Foreskin fibroblast (primary cell): ENCODE measurements at places on chromosomes 1 and 21.

DNA sequence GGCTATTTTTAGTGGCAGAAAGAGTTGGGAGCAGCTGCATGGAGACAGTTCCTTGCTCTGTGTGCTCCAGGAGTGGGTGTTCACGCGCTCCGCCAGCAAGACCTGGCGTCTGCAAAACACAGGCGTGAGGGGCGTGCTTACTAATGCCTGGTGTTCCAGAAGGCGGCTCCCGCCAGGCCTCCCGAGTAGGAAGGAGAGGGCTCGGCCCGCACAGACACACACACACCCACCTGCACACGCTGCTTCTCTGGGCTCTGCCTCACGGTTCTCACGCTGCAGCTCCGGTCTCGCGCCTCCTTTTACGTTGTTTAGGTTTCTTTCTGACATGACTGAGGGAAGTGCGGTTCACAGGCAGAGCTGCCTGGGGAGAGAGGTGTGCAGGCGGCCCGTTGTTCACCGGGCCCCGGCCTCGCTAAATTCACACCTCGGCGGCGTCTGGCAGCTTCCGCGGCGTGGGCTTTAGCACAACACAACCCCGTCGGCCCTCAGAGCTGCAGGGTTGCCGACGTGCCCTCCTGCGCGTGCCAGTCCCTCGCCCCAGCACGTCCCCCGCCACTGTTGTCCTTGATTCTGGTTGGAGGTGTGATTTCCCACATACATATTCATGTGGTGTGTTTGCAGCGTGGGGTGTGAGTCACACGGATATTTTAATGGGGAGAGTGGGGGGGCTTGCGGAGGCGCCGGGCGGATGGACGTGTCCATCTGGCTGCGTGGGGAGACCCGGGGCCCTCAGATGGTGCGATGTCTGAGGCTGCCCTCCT, 77.0 kb downstream of the SKI start:
- no peak for DNase-seq

DNA sequence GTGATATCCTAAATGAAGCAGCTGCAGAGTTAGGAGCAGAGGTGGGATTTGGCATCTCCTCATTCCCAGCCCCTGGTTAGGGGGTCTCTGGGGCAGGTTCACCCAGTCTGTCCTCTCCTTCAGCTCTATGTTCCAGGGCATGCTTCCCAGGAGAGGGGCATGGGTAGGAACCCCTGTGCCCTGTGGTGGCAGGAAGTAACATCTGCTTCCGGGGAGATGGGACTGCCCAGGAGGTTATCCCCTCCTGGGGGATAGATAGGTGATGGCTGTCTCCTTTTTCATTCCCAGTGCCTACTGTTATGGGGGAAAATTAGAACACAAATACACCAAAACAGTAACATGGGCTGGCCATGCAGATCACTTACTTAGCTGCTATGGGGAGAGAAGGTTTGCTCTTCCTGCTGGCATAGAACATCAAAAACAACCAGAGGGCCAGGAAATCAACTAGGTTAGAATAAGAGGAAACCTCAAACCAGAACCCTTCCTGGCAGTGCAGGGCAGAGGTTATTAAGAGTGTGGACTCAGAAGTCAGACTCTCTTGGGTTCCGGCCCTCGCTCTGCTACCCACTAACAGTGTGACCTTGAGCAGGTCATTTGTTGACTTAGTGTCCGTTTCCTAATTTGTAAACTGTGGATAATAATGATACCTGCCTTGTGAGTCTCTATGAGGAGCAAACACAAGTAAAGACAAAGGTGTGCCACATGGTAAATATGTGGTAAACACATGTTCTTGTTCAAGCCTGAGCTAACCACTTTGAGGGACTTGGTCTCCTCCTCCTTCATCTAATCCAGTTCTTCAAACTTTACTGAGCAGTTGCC, 157.8 kb upstream of the JUN start:
- no peak for DNase-seq

GRCh38 chr1:116496898-116497297, 73.9 kb downstream of the CD58 start:
- DNase-seq = no peak

- DNase-seq = no peak
Observed at GRCh38 chr1:53637511-53638359, 101.2 kb downstream of the GLIS1 start.

- DNase-seq = no peak
Observed at GRCh38 chr1:100350787-100351094, 1.6 kb upstream of the CDC14A start.

- DNase-seq = no peak
Observed at GRCh38 chr1:197304638-197305200, 36.7 kb downstream of the CRB1 start.

DNA sequence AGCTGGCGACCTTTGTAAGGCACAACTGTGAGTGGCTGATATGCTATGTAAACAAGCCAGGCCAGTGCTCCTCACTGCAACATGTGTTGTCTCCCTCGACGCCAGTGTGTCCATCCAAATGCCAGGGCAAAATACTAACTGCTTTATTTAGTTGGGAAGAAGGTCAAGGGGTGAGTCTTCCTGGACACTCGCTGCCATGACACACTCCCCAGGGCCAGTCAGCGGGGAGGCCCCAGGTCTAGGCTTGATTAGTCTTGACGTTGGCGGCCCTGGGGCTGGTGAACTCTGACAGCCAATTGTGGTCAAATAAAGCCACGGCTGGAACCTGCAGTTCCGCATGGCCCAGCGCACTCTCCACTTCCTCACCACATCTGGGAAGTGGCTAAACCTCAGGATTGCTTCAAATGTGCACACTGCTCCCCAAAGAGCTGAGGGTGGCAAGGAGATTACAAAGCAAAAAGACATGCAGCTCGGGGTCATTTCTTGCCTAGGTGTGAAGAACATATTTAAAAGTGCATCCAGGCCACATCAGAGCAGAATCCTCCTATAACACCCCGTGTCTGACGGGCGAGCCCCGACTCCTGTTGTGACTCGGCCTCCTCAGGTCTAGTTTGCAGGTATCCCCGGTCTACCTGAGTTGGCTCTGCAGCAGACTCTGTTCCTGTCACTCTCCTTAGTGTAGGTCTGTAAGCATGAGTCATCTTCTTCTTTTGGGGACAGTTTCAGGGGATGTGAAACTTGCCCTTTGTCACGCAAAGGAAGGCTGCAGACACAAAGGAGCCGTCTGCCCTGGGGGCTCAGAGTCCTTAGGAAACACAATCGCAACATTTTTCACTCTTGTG, 183.5 kb downstream of the RUNX1 start:
- DNase-seq = peak; percentile 84

DNA sequence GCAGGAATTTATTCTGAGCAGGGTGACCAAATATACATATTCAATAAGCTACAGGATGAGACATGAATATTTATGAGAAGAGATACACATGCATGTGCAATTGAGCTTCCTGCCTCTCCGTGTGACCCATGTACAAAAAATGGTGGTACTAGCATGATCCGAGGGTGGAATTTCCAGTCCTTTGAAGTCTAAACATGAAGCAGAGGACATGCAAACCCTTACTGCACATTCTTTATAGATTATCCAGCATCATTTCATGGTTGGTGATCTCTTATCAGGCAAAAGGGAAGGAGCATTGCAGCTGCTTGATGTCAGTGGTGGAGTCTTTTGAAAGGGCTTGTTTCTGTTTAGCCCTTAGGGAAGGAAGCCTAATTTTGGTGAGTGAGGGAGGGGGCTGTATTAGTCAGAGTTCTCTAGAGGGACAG, 448.6 kb downstream of the SETD4 start:
- DNase-seq = no peak

- peak; percentile 90 for DNase-seq
Observed at GRCh38 chr1:22753481-22753971, 42.9 kb downstream of the EPHB2 start.

GRCh38 chr1:27630859-27631491, 4.0 kb downstream of the FGR start:
- DNase-seq = peak; percentile 22

DNA sequence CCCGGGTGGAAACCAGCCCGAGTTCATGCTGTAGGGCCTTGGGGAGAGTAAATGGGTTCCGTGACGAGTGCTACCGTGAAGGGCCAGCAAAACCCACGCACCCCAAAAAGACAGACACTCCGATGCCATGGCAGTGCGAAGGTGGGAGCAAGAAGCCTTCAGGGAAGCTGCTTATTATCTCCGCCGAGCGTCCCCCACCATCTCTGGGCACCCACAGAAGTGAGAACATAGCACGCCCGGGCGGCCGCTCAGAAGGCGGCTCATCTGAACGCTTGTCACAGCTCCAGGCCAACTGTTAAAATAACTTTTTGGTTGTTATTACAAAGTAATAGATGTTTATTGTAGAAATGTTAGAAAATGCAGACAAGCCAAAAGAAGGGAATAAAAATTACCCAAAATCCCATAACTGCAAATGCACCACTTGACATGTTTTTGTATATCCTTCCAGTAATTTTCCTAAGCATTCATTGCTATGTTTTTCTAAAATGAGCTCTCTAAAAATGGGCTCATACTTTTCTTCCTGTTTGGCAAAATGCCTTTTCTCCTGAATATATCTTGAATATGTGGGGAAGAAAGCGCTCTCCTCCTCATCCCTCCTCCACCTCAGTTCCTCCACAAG, 234.9 kb downstream of the NPHP4 start:
- DNase-seq = no peak

DNA sequence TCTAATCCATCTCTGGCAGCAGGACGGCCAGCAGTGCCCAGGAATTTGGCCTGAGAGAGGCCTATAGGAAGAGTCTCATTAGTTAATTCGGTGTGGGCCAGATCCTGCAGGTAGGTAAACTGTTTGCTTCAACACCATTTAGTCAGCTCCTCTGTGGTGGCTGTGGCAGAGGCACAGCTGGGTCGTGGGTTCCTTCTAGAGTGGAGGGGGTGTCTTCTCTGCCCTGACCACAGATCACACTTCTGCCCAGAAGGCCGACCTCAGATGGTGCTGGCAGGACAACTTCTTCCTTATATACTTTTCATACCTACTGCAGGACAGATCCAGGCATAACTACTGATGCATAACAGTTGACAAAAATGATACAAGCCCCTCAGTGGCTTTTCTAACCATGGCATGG, 281.4 kb downstream of the RPS6KC1 start:
- DNase-seq = no peak

DNA sequence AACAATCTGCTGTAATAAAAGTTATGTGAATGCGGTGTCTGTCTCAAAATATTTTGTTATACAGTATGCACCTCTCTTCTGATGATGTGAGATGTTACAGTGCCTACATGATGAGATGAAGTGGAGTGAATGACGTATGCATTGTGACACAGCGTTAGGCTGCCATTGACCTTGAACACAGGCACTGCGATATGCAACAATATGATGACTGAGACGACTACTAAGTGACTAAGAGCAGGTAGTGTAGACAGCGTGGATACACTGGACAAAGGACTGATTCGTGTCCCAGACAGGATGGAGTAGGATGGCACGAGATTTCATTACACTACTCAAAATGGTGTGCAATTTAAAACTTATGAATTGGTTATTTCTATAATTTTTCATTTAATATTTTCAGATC, 8.4 kb downstream of the SGIP1 start:
- DNase-seq = no peak

- peak; percentile 35 for DNase-seq
Observed at GRCh38 chr1:197065559-197065958, 1.5 kb downstream of the F13B start.

DNA sequence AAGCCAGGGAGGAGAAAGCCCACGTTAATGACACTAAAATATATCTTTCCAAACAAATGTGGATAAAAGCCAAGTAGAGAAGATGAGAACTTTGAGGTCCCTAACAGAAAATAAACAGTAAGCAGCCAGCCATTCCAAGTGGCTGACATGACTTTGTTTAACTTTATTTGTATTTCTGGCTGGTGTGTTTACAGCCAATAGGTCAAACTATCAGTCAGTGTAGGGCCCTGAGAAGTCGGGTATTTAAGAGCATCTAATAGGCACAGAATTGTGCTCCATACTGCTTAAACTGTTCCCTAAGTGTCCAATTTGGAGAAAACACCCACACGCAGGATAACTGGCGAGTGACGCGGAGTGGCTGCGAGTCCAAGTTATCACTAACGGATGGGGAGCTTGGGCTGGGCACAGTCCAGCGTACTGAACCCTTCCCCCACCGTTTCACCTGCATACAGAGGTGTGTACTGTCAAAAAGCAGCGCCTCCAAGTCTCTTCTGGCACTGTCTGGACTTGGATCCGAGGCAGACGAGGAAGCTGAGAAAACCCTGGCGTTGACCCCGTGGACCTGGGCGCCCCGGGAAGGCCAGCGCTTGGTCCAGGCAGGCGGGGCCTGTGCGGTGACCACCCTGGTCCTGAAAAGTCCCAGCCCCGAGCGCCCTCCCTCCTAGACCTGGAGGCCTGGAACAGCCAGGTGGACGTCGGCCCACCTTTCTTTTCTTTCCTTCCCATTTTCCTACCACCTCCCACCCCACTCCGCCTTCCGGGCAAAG, 662 bp upstream of the LGALS8 start:
- peak; percentile 21 for DNase-seq

- no peak for DNase-seq
Observed at GRCh38 chr21:16900685-16901084, 612.2 kb upstream of the CXADR start.

DNA sequence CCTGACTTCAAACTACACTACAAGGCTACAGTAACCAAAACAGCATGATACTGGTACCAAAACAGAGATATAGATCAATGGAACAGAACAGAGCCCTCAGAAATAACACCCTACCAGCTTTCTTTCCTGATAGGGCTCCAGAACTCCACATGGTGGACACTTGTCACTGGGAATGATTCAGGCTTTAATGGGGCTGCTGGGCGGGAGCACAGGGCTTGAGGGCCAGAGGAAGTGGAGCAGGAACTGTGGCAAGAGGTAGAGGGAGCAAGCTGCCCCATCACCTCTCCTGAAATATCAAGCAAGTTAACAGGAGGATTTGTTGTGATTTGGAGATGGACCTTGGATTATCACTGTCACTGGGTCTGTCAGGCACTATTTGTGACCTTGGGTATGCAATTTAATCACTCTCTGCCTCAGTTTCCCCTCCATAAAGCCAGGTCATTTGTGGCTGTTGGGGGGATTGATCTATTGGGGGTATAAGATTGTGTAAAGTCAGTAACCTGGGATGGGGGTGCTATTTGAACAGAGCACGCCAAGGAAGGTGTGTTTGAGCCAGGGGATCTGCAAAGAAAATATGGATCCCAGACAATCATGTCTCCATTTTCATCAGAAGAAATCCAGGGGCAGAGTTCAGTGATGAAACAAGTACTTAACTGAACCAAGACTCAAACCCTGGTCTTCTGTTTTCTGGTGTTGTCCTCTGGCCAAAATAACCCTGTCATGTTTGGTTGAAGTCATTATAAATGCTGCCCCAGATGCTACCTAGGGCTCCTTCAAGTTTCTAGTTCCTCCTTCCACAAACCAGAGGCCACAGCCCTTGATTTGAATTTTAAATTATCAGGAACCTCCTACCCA, 25.2 kb downstream of the ETS2 start:
- no peak for DNase-seq
